ENCODE measurements at places on chromosomes 2 and 18.

DNA sequence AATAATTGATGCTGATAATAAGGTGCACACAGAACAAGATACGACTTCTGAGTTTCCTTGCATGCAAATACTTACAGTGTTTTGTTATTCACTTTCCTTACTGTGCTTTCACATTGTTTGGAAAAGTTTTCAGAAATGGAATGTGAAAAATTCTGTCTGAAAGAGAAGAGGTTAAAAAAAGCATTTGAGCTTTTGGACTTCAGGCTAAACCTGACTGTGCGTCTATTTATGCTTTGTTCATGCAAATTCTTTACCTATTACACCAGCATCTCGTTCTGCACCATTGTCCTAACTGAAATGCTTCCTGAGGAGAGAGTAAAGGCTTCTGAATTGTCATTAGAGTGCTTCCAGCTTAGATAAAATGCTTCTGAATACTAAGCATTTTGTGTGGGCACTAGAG, 61.4 kb downstream of the LHCGR start:
- DNase-seq = no peak

- no peak for DNase-seq
Observed at GRCh38 chr2:64692401-64692800, 38.7 kb upstream of the SERTAD2 start.

- DNase-seq = no peak
Observed at GRCh38 chr2:103144837-103145236, 383.0 kb downstream of the TMEM182 start.

DNA sequence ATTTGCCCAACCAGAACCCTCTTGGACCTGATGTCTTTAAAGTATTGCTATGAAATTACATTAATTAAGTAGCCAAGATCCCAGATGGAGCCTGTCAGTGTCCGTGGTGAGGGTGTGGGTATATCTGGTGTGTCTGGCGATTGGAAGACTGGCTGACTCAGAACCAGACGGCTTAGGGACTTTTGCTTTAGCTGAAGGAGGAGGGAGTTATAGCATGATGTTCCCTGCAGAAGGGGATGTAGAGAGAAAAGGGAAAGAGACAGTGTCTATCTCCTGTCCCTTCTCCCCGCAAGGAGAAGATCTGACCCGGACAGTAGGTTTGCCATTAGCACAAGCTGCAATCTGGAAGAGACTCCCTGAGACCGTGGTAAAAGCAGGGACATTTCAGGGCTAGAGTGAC, 60.6 kb downstream of the POU3F3 start:
- no peak for DNase-seq

DNA sequence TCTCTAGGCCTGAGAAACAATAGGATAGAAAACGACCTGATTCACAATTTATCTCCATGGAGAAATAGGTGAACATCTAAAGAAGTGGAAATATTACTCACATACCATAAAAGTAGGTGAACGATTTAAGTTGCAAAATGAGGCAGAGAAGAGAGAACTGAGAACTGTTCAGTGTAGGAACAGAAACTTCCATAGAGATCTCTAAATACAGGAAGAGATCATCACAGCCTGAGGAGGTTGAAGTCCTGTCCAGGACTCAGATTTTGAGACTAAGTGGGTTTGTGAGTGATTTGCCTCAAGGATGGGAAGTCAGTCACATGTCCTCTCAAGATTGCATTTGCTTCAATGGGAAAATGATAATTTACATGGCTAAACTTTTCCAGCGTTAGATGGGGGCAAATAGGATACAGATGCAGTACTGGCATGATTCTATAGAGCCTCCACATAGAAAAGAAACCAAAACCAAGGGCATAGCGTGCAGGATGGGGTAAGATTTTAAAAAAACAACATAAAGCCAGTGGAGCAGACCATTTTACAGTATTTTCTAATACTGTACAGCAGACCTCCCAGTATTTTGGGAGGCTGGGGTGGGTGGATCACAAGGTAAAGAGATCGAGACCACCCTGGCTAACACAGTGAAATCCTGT, 68.8 kb downstream of the MEP1B start:
- no peak for DNase-seq

GRCh38 chr2:85949280-85949679, 60.5 kb upstream of the ST3GAL5 start:
- no peak for DNase-seq

GRCh38 chr2:157898591-157898996, 22.5 kb upstream of the ACVR1 start:
- DNase-seq = peak; percentile 79

GRCh38 chr18:43776997-43777396, 499.7 kb upstream of the SYT4 start:
- DNase-seq = no peak
